Ammon's horn (tissue), 1 donor: ENCODE measurements at places on chromosomes 3 and 15.

DNA sequence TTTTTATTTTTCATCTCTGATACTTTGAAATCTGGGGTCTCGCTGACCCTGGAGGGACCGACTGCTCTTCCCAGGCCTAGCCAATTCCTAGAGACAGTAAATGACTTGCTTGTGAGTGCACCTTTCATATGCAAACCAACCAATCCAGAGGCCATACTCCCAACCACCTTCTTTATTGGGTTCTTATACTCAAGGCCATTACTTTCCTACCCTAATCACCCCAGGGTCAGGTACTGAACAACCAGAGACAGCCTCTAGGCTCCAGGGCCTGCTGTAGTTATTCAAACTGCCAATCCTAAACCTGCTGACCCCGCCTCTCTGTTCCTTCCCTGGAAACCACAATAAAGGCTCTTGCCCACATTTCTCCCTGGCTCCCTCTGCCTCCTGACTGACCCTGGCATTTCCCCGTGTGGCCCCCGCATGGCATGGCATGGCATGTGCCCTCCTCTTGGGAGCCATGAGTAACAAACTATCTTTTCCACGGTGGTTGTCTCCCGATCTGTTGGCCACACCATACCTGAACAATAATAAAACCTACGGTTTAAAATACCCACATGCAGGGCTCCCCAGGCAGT lies 42.9 kb downstream of the ADCY5 start:
- DNase-seq, result no peak

DNA sequence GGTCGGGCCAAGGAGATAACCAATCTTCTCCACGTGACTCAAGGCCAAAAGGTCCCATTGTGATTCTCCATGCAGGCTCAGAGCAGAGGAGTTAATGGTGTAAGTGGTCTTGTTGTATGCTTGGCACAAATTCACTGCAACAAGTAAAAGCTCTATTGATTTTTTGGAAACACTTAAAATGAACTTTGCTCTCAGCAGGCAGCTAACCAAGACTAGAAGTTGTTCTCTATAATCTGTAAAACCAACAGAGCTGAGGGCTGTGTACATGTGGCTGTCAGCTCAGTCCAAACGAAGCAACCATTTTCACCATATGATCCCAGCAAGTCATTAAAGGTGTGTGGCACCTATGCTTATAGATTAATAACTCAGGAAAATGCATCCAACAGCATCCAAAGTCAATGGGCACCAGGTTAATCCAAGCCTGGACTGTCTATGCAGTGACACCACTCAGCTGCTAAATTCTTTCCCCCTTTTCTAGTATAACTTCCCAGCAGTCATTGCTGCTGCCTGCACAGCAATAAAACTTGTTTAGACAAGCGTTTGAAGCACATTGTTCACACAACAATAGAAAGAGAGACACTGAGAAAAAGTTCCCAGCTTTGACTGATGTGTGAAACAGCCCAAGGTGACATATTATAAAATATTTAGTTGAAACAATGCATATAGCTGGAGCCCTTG lies 603.8 kb upstream of the ADAMTS9 start:
- DNase-seq, result no peak

- DNase-seq, result no peak
These were observed 132.5 kb downstream of the APBA2 start for GRCh38 chr15:29018120-29018805.

DNA sequence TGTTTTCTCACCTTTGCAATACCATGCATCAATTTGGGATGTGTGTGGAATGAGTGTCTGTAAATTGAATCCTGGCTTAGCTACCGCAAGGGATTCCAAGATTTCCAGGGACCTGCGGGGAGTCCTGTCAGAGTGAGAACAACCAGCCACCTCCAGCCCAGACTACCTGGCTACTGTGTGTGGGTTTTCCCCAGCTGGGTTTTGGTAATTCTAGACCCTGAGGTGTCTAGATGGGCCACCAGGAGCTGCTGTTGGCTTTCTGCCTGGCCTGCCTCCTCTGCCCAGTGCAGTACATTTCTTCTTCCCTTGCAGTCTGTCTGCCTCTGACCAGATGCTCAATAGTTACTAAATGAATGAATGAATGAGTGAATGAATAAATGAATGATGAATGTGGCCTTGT lies 32.5 kb upstream of the CORO2B start:
- DNase-seq, result no peak

- no peak for DNase-seq
These were observed 250.0 kb downstream of the PLOD2 start for GRCh38 chr3:145911016-145911415.

- DNase-seq, result no peak
These were observed 11.3 kb upstream of the STT3B start for GRCh38 chr3:31521468-31521867.

DNA sequence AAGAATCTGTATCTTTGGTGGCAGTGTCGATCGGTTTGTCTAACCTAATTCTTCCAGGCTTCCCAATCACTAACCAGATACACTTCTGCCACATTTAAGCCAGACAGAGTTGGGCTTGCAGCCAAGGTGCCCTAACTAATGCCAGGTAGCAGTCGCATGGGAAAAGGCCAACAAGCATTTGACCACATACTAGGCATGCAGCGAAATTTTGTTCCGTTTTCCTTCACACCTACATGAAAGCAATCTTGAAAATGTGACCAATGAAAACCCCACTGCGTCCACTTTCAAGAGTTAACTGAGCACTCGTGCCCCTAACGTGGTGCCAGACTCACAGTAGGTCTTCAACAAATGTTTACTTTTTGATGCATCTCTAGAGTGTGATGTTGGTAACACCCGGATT lies 192.2 kb upstream of the TPM1 start:
- DNase-seq, result no peak

- DNase-seq, result no peak
These were observed 36.2 kb downstream of the PFN2 start for GRCh38 chr3:149934524-149934923.

- peak; percentile 75 for DNase-seq
These were observed at the start of gene ANKRD28 for GRCh38 chr3:15797642-15798303. Gene ANKRD28, minus strand, starts transcription at chr3:15797979. Its CDS starts 1,458 bp downstream, at chr3:15796521.

- DNase-seq, result peak; percentile 71
These were observed 165.0 kb downstream of the ABHD5 start for GRCh38 chr3:43855674-43856299.

DNA sequence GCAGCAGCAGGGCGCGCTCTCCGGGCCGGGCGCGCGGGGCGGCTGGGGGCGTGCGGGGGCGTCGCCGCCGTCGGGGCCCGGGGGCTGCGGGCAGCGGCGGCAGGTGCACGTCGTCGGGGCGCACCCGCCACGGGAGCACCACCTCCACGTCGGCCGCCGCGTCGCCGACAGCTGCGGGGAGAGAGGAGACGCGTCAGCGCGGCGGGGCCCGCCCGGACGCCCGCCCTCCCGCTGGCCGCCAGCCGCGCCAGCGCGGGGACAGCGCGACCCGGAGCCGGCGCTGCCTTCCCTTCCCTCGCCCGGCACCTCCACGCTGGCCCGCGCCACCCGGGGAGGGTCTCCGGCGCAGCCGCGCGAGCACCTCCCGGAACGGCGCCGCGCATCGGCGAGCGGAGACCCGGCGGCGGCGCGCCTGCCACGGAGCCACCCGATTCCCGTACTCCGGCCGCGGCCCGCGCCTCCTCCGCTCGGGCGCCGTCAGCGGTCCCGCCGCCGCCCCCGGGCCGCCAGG lies 481 bp downstream of the ADAMTS17 start:
- no peak for DNase-seq

GRCh38 chr3:178777718-178778411 lies 241.6 kb downstream of the KCNMB2 start:
- peak; percentile 46 for DNase-seq

DNA sequence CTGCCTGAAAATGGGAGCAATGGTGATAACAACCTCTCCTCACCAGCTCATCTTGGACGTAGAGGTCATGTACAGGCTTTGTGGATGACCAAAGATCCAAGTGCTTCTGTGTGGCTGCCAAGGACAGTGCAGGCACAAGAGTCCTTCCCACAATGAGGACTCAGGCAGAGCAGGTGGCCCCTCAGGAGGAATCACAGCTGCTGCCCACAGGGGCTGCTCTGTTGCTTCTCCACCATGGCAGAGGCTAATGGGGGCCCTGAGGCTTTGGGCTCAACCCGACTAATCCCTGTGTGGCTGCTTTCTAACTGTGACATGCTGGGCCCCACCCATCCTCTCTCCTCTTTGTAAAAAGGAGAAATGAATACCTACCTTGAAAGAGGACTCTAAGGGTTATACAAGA lies 58.1 kb upstream of the MRPS22 start:
- DNase-seq, result no peak

DNA sequence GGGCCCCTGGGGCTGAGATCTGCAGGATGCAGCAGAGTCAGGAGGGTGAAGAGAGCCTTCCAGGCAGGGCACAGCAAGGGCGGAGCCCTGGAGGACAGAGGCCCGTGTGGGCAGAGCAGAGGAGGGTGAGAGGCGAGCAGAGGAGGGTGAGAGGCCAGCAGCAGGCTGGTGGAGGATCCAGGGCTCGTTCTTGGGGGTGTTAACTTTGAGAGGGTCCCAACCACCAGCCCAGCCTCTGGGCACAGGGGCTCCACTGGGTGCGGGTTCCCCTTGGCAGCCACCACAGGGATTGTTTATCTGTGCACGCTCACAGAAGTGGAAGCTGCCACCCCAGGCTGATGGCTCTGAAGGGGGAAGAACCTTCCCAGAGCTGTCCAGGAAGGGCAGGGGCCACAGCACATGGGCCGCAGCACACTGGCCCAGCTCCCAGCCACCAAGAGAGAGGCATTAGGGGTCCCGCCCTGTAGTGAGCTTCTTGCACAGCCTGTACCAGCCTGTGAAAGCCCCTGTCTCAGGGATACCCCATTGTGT lies 9.3 kb upstream of the PLXND1 start:
- no peak for DNase-seq

- peak; percentile 35 for DNase-seq
These were observed 43.0 kb downstream of the SPSB4 start for GRCh38 chr3:141093971-141094684.

DNA sequence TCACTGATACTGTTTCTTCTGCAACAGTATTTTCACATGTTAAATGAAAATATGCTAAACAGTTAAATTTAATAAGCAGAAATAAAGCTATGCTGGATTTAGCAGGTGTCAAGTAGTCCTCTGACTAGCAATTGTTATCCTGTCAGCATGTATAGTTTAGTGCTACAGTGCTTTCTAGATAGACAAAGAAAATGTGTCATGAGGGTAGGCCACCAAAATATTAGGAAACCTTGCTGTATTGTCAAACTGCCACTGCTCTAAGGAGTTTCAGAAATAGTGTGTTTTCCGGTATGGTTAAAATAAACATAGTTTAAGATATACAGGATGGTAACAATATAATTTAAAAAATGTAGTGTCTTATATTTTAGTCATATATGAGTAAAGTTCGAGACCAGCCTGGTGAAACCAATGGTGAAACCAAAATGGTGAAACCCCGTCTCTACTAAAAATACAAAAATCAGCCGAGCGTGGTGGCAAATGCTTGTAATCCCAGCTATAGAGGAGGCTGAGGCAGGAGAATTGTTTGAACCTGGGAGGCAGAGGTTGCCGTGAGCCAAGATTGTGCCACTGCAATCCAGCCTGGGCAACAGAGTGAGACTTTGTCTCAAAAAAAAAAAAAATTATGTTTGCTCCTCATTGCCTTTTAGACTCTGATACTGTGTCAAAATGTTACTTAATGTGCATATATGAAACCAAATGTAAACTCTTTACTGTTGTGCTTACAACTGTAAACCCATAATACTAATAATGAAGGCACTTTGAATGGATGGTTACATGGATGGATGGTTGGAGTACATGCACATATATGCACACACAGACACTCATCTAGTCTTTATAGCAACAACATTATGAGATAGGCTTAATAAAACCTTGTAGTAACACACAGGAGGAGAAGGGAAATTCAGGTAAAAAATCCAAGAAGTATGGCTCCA lies 204.8 kb downstream of the RSRC1 start:
- DNase-seq, result no peak

DNA sequence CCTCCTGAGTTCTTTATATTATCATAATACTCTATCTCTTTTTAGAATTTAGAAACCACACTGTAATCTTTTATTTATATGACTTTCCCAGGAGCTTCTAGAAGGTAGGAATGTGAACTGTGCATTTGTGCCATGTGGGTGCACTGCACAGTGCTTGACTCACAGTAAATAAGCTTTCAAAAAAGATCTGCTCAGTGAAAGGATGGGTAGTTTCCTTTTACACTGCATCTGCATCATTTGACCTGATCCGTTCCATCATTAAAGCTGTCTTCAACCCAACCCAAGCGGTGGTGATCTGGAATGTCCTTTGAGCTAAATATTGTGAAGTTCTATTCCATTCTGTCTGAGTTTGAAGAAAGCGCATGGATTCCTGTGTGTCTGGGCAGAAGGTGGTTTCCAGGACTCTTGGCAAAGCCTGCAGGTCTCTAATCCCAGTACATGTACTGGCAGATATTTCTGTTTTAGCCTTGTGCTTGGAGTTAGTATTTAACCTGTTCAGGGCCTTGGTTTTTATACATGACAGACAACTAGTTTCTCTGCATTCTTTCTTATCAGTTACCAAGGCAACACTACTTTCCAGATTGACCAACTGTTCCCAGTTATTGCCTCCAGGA lies 96.7 kb downstream of the DHX30 start:
- DNase-seq, result peak; percentile 8

- no peak for DNase-seq
These were observed 25.5 kb downstream of the EIF2AK4 start for GRCh38 chr15:39959411-39959810.

DNA sequence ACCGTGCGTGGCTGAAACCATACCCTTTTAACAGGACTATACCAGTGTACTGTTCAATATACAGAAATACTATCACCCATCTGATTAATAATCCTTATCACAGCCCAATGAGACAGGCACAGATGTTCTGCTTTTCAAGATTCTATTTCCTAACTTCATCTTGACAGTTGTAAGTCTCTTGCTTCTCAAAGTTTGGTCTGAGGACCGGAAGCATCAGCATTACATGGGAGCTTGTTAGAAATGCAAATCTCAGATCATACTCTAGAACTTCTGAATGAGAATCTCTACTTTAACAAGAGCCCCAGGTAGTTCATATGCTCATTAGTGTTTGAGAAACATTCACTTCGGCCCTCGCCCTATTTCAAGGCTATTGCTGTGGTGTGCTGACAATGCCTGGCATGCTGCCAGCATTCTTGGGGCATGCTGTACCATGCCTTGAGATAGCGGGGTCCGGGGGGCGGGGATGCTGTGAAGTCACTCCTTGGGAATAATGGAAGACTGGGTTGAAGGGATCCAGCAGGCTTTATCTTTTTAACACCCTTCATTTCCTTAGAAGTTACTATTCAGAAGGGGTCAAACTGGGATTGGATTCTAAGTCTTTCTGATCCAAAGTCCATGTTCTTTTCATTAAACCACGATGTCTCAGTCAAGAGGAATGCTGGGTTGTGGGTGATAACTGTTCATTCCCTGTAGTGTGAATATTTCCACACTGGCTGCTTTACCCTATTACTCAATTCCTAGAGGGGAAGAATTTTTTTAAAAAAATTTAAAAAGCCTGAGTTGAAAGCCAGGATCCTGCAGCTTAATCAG lies 194.7 kb downstream of the LPP start:
- no peak for DNase-seq

DNA sequence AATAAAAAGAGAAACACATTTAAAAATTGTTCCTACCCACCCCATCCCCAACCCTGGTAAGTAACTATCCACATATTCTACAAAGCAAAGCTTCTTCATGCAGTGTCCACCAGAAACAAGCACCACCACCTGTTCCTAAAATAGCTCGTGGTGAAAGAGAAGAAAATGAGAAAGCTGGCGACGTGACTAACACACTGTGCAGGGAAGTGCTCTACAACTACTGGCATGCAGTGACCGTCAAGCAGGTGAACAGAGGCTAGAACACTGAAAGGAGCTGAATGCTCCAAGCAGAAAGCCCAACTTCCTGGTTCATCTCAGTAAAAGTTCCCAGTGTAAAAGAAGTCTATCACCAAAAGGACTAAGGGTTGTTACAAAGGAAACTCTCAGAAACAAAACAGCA lies 80.7 kb downstream of the NR2E3 start:
- no peak for DNase-seq

- no peak for DNase-seq
These were observed 91.4 kb upstream of the POU1F1 start for GRCh38 chr3:87367736-87368135.
